Esophagus muscularis mucosa (tissue), 4 donors: ENCODE measurements at places on chromosomes 12 and 14. TPM values are rescaled to one million over a fixed set of nuclear protein-coding genes. Genes with fewer than 3 reads are reported as not detected.

The SLC5A8 gene
- total RNA-seq = not detected

The CLEC4A gene
- 0.40 TPM for total RNA-seq

The TAS2R43 gene
- 0.50 TPM for total RNA-seq

DNA sequence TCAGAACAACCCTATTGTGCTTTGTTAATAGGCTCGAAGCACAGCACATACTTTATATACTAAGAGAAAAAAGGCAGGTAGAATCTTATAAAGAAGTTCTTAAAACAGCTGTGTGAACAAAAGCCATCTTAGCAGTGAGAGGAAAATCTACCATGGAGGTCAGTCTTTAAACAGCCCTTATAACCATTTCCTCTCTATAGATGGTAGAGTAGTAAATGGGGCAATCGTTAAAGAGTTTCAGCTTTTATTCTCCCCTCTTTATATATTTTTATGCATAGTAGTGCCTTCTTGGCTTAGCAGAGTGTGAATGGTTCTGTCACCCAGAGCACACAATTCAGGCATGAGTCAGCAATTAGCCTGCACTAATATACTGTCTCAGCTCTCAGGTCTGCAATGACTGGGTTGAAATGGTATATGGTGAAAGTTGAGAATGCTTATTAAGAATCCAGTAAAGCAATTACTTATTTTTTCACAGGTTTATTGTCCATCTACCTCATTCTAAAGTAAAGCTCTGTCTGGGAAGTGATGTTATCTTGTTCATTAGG lies 305.0 kb downstream of the NELL2 start:
- H3K27me3 ChIP-seq = no peaks in the 10 kb centered on the region
- H3K36me3 ChIP-seq = no peaks in the 10 kb centered on the region
- H3K4me1 ChIP-seq = no peaks in the 10 kb centered on the region
- H3K27ac ChIP-seq = no peak overlapping the region
- DNase-seq = no peak

- DNase-seq = no peak
- H3K4me1 ChIP-seq = peaks cover 4% of the 10 kb centered on the region
- H3K36me3 ChIP-seq = peaks cover 4% of the 10 kb centered on the region
- no peak overlapping the region for H3K27ac ChIP-seq
- H3K4me3 ChIP-seq = no peak overlapping the region
- no peaks in the 10 kb centered on the region for H3K27me3 ChIP-seq
These were observed 122.9 kb downstream of the PPHLN1 start for GRCh38 chr12:42448841-42449240.

- no peak overlapping the region for H3K4me3 ChIP-seq
- no peak overlapping the region for H3K27ac ChIP-seq
- no peaks in the 10 kb centered on the region for H3K36me3 ChIP-seq
- H3K4me1 ChIP-seq = no peaks in the 10 kb centered on the region
- no peaks in the 10 kb centered on the region for H3K27me3 ChIP-seq
These were observed 10.4 kb upstream of the NOPCHAP1 start for GRCh38 chr12:104975587-104976343.
